ENCODE measurements at places on chromosomes 12 and 14. TPM values are rescaled to one million over a fixed set of nuclear protein-coding genes. Genes with fewer than 3 reads are reported as not detected.

The DPPA3 gene
- 40.0 TPM for total RNA-seq

- peaks cover 3% of the 10 kb centered on the region for H3K36me3 ChIP-seq
- H3K4me3 ChIP-seq, result no peak overlapping the region
- no peak overlapping the region for H3K27ac ChIP-seq
- peaks cover 7% of the 10 kb centered on the region for H3K4me1 ChIP-seq
- H3K27me3 ChIP-seq, result no peaks in the 10 kb centered on the region
Measured at GRCh38 chr12:49643135-49643534, 19.8 kb downstream of the PRPF40B start.

- no peaks in the 10 kb centered on the region for H3K36me3 ChIP-seq
- no peak for DNase-seq
- no peaks in the 10 kb centered on the region for H3K27me3 ChIP-seq
- no peak within 1 kb of the TSS for H3K4me3 ChIP-seq
Measured at GRCh38 chr12:88029093-88029665, at the start of gene C12orf50. Gene C12orf50 (minus strand): TSS chr12:88029401. CDS start chr12:88026962, 2,439 bp downstream.

The FGF6 gene
- not detected for total RNA-seq

DNA sequence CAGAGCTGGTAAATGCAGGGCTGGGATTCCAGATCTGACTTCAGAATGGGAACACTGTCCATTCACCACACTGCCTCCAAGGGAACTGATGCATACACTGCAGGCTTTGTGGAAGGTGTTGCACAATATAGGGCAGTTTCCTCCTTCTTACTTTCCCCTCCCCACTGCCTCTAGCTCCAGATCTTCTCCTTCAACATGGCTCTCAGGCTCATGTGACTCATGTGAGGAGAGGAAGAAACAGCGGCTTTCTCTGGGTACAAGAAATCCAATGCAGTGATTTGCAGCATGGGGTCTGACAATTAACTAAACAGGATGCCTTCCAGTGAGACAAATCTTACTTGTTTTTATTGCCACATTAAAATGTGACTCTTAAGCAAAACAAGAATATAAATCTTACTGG, 447.6 kb upstream of the CCDC196 start:
- DNase-seq, result no peak
- no peaks in the 10 kb centered on the region for H3K4me1 ChIP-seq
- H3K27me3 ChIP-seq, result no peaks in the 10 kb centered on the region
- no peak overlapping the region for H3K4me3 ChIP-seq

The ENO2 gene
- 25.3 TPM for total RNA-seq

GRCh38 chr12:121483949-121484348, 84.0 kb downstream of the RNF34 start:
- H3K4me1 ChIP-seq, result no peaks in the 10 kb centered on the region
- H3K4me3 ChIP-seq, result no peak overlapping the region

The OAS2 gene
- total RNA-seq, result 0.25 TPM

The OS9 gene
- total RNA-seq, result 182 TPM

- no peak overlapping the region for H3K27ac ChIP-seq
- H3K4me1 ChIP-seq, result no peaks in the 10 kb centered on the region
Measured at GRCh38 chr12:2823483-2823882, 11.0 kb downstream of the ITFG2 start.

DNA sequence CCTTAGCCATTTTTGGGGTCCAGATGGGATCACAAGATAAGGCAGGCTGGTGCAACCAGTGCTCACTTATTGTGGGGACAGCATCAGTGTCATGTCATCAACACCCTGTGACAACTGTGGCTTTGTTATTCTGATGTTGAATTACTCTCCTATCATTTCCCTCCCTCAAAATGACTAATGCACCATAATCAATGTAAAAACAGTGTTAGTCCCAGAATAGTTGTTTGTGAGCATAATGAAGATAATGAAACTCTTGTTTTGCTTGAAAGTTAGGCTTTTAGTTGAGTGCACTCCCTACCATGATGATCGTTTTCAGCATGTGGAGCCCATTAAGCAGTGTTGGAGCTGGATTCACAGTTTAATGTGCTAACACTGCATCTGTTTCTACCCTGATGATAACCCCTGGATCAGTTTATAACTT, 151.4 kb downstream of the TMTC2 start:
- no peak for DNase-seq
- H3K4me1 ChIP-seq, result no peaks in the 10 kb centered on the region
- H3K36me3 ChIP-seq, result no peaks in the 10 kb centered on the region
- no peaks in the 10 kb centered on the region for H3K27me3 ChIP-seq

GRCh38 chr12:6866920-6867412, 365 bp upstream of the TPI1 start:
- H3K36me3 ChIP-seq, result peaks cover 18% of the 10 kb centered on the region
- peak overlapping the region; percentile 97 for H3K4me3 ChIP-seq
- H3K27ac ChIP-seq, result peak overlapping the region; percentile 94
- H3K4me1 ChIP-seq, result peaks cover 28% of the 10 kb centered on the region
- DNase-seq, result no peak

GRCh38 chr14:38559711-38560110, 303.8 kb upstream of the CLEC14A start:
- H3K4me3 ChIP-seq, result no peak overlapping the region
- no peaks in the 10 kb centered on the region for H3K36me3 ChIP-seq
- H3K27me3 ChIP-seq, result no peaks in the 10 kb centered on the region
- no peaks in the 10 kb centered on the region for H3K4me1 ChIP-seq

DNA sequence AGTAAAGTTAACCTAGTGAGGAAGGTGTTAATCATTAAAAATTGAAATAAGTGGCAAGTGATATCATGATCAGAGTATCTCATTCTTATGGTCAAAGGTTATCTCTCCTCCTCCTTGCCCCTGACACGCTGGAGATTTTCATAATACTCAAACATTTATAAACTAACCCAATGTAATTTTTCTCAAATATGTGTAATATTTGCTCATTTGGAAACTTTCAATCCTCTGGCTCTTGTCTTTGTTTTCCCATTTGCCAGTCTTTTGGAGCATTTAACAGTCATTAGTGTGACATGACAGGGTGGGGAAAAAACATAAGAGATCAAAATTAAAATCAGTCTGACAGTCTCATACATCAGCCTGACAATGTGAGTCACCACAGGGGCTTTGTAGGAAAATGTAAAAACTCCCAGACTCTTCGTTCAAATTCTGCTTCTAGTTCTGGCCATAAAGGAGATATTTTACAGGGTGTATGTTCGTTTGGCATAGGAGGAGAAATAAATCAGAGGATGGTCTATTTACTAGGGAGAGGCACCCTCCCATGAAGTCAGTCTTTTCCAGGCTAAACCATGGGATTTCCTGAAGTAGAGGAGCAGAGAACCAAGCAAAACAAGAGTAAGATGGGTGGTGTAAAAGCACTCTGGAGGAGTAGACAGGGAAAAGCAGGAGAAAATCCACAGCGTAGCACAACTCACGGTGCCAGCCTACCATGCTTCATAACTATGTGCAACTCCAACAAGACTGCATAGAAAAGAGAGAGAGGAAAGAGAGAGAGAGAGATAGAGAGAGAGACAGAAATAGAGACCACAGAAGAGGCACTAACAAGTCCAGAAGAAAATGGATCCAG, 369.2 kb upstream of the PDE3A start:
- no peak overlapping the region for H3K27ac ChIP-seq
- H3K4me1 ChIP-seq, result peaks cover 34% of the 10 kb centered on the region
- H3K4me3 ChIP-seq, result no peak overlapping the region
- DNase-seq, result no peak
- no peaks in the 10 kb centered on the region for H3K27me3 ChIP-seq

- no peak for DNase-seq
- H3K36me3 ChIP-seq, result no peaks in the 10 kb centered on the region
- no peak overlapping the region for H3K4me3 ChIP-seq
- no peaks in the 10 kb centered on the region for H3K4me1 ChIP-seq
- no peaks in the 10 kb centered on the region for H3K27me3 ChIP-seq
Measured at GRCh38 chr12:47616440-47616839, 89.4 kb downstream of the RPAP3 start.

The SPIC gene
- not detected for total RNA-seq

- no peak overlapping the region for H3K4me3 ChIP-seq
- no peaks in the 10 kb centered on the region for H3K27me3 ChIP-seq
- no peaks in the 10 kb centered on the region for H3K4me1 ChIP-seq
- no peaks in the 10 kb centered on the region for H3K36me3 ChIP-seq
Measured at GRCh38 chr14:100440758-100441203, 117.6 kb downstream of the SLC25A47 start.

DNA sequence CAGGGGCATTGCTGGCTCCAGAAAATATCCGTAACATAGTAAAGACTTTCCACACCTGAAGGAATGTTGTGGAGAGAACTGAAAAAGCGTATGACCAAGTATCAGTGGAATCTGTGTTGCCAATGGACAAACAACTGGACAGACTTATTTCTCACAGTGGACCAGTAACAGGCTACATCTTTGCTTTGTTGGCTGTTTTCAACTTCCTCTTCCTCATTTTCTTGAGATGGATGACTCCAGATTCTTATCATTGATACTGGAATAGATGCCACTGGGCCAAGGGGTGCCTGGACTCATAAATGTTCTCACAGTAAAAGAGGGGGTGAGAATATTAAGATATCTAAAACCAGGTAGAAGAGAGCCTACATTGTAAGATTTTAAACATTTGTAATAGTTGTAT, 6.4 kb downstream of the GAS2L3 start:
- H3K4me1 ChIP-seq, result no peaks in the 10 kb centered on the region
- no peak overlapping the region for H3K27ac ChIP-seq
- no peaks in the 10 kb centered on the region for H3K36me3 ChIP-seq

GRCh38 chr12:111076199-111076598, 155.8 kb upstream of the MYL2 start:
- no peaks in the 10 kb centered on the region for H3K27me3 ChIP-seq
- no peaks in the 10 kb centered on the region for H3K4me1 ChIP-seq
- H3K27ac ChIP-seq, result no peak overlapping the region
- no peaks in the 10 kb centered on the region for H3K36me3 ChIP-seq
- DNase-seq, result no peak
- H3K4me3 ChIP-seq, result no peak overlapping the region

GRCh38 chr12:91074154-91074709, 16.4 kb upstream of the KERA start:
- no peaks in the 10 kb centered on the region for H3K27me3 ChIP-seq
- DNase-seq, result no peak
- peaks cover 29% of the 10 kb centered on the region for H3K4me1 ChIP-seq
- no peaks in the 10 kb centered on the region for H3K36me3 ChIP-seq
- no peak overlapping the region for H3K27ac ChIP-seq

- DNase-seq, result no peak
- no peaks in the 10 kb centered on the region for H3K36me3 ChIP-seq
- no peak overlapping the region for H3K4me3 ChIP-seq
- H3K4me1 ChIP-seq, result no peaks in the 10 kb centered on the region
- H3K27me3 ChIP-seq, result no peaks in the 10 kb centered on the region
Measured at GRCh38 chr12:103198499-103198898, 241.0 kb downstream of the ASCL1 start.

GRCh38 chr14:102090713-102091112, 3.9 kb upstream of the HSP90AA1 start:
- no peak for DNase-seq
- no peaks in the 10 kb centered on the region for H3K27me3 ChIP-seq

GRCh38 chr14:33460164-33460563, 490.7 kb downstream of the EGLN3 start:
- H3K36me3 ChIP-seq, result no peaks in the 10 kb centered on the region
- no peak for DNase-seq
- no peak overlapping the region for H3K4me3 ChIP-seq
- H3K27me3 ChIP-seq, result no peaks in the 10 kb centered on the region

GRCh38 chr12:131694116-131694838, 16.6 kb upstream of the SFSWAP start:
- no peaks in the 10 kb centered on the region for H3K36me3 ChIP-seq
- no peak overlapping the region for H3K27ac ChIP-seq
- H3K4me1 ChIP-seq, result no peaks in the 10 kb centered on the region
- H3K4me3 ChIP-seq, result no peak overlapping the region
- H3K27me3 ChIP-seq, result no peaks in the 10 kb centered on the region

DNA sequence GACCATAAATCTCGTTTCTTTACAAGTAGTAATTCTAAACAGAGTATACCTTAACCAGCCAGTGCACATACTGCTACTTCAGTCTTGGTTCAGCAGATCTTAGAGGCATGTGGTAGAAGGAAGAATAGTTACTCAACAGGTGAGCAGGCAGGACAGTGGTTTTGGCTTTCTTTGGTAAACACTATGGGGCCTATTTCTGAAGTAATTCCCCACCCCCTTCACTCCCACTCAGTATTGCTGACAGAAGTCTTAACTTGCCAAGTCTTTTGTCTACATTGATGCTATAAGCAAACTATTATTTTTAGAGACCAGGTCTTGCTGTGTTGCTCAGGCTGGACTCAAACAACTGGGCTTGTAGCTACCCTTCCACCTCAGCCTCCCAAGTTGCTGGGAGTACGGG, 68.5 kb downstream of the FBXO34 start:
- peaks cover 15% of the 10 kb centered on the region for H3K4me1 ChIP-seq
- H3K4me3 ChIP-seq, result no peak overlapping the region
- H3K27me3 ChIP-seq, result no peaks in the 10 kb centered on the region

The SNX6 gene
- total RNA-seq, result 106 TPM

- DNase-seq, result peak; percentile 52
- no peaks in the 10 kb centered on the region for H3K27me3 ChIP-seq
- no peak overlapping the region for H3K4me3 ChIP-seq
Measured at GRCh38 chr12:47032644-47033043, 46.8 kb upstream of the PCED1B start.

The PROX2 gene
- total RNA-seq, result not detected

The DHH gene
- 0.16 TPM for total RNA-seq

- H3K27ac ChIP-seq, result no peak overlapping the region
- peaks cover 29% of the 10 kb centered on the region for H3K4me1 ChIP-seq
- no peak for DNase-seq
Measured at GRCh38 chr14:76917745-76918255, 91.6 kb downstream of the LRRC74A start.

The CACNB3 gene
- 28.2 TPM for total RNA-seq

GRCh38 chr12:91058786-91059185, 962 bp upstream of the KERA start:
- H3K27me3 ChIP-seq, result no peaks in the 10 kb centered on the region
- DNase-seq, result no peak
- H3K4me1 ChIP-seq, result no peaks in the 10 kb centered on the region

DNA sequence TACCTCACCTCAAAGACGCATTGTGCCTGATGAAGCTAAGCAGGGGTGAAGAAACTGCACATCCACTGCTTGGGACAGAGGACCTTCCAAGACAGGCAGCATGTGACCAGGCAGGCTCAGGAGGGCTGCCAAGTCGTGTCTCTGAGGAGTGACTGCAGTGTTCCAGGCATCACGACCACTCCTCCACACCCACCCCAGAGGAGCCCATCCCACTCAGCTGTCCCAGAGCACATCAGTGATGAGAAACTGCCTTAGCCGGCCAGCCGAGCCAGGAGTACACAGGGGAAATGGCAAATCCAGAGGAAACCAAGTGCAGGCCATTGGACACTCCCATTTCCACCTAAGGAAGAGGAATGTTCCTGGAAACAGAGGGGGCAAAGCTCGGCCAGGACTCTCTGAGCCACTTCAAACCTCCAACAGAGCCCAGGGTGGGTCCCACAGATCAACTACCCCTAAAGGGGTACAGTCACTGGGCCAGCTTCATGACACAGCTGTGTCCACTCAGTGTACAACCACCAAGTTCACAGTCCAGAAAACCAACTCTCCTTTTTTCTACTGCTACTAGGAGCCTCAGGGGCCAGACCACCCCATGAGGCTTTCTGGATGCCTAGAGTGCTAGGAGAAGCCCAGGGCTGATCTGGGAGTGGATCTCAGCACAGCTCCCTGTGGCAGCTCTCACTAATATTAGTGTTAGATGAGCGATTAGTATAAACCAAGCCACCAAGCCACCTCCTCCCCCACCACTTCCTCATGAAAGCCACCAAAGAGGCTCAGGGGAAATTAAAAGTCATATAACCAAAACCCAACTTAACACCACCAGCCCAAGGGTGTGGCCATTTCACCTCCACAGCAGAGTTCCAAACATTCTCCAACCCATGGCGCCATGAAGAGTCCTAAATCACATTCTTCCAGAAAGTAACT, 15.4 kb downstream of the PXN start:
- H3K27ac ChIP-seq, result no peak overlapping the region
- H3K27me3 ChIP-seq, result no peaks in the 10 kb centered on the region
- peaks cover 45% of the 10 kb centered on the region for H3K4me1 ChIP-seq
- no peak for DNase-seq
- peaks cover 1% of the 10 kb centered on the region for H3K36me3 ChIP-seq

Measured in Caco-2 (cell line).